Body of pancreas (tissue), 4 donors: ENCODE measurements at places on chromosomes 12 and 14.

GRCh38 chr14:92600318-92601053 lies 86.9 kb downstream of the RIN3 start:
- peak; percentile 10 for DNase-seq
- H3K36me3 ChIP-seq, result no peaks in the 10 kb centered on the region

DNA sequence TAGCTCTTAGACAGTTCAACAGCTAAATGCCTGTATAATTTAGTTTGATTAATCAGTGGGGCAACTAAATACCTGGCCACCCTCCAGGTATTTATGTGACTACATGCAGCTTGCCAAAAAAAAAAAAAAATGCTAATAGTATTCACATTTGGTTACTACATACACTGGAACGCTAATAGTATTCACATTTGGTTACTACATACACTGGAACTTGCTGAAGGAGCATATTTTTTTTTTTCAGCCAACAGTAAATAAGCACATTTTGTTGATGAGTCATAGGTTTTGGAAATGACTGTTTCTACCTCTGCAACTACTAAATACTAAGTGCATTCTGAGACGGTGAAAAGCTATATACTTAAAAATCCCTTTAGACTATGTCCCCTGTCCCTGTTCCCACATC lies 1172.3 kb downstream of the LRFN5 start:
- no peak for DNase-seq
- H3K4me1 ChIP-seq, result no peaks in the 10 kb centered on the region
- H3K27me3 ChIP-seq, result no peaks in the 10 kb centered on the region
- no peaks in the 10 kb centered on the region for H3K36me3 ChIP-seq
- no peak overlapping the region for H3K4me3 ChIP-seq
- H3K27ac ChIP-seq, result no peak overlapping the region

GRCh38 chr12:110102255-110102654 lies 21.9 kb upstream of the IFT81 start:
- no peak overlapping the region for H3K27ac ChIP-seq
- no peaks in the 10 kb centered on the region for H3K27me3 ChIP-seq
- no peaks in the 10 kb centered on the region for H3K36me3 ChIP-seq
- H3K4me3 ChIP-seq, result no peak overlapping the region

DNA sequence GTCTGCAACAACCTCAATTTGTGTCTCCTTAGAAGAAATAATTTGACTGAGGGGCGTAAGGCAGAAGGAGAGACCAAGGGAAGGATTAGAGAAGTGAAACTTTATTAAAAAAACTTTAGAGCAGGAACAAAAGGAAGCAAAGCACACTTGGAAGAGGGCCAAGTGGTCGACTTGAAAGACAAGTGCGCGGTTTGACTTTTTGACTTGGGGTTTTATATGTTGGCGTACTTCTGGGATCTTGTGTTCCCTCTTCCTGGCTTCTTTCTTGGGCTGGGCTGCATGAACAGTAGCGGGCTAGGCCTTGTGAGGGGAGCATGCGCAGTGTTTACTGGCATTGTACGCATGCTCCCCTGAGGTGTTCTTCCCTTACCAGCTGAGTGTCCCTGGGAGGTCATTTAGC lies 369.3 kb upstream of the DCN start:
- H3K4me1 ChIP-seq, result no peaks in the 10 kb centered on the region
- H3K27me3 ChIP-seq, result no peaks in the 10 kb centered on the region
- H3K36me3 ChIP-seq, result no peaks in the 10 kb centered on the region
- no peak overlapping the region for H3K27ac ChIP-seq
- DNase-seq, result peak; percentile 17

DNA sequence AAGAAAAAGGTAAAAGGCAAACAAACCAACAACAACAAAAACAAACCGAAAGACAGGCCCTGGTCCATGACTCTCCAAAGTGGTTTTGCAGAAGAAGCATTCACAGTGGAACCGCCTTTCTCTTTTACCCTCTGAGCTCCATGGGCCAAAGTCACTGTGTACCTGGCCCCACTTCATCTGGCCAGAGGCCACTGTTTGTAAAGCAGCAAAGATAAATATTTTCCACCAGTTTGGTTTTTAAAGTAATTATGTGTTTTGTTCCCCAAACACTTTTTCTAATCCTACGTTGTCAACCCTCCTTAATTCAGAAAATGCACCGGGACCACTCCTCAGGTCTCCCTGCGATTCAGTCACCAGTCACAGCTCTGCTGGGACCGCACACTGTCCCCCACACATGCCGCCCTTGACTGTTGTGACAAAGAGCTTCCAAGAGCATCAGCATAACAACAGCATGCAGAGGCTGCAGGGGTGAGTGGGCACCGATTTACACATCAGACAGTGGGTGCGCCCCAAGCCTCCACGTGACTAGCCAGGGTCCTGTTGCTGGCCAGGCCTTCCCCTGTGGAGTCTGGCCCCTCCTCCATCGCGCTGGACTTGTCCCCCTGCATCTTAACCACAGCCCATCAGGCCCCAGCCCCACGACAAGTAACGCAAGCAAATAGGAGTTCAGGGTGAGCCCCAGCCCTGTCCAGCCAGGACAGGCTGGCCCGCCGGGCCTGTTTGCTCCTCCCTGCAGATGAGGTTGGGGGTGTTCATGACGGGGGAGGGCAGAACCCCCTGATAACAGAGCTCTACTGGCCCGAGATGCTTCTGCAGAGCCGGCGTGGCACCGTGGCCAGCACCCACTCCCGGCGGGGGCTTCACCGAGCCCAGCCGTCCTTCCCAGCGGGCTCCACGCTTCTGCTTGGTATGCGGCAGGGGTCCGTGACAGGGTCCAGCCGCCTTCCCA lies 65.2 kb upstream of the DIO3 start:
- peaks cover 24% of the 10 kb centered on the region for H3K4me1 ChIP-seq
- peak; percentile 71 for DNase-seq
- no peak overlapping the region for H3K4me3 ChIP-seq

- H3K4me1 ChIP-seq, result no peaks in the 10 kb centered on the region
- no peak overlapping the region for H3K27ac ChIP-seq
- H3K27me3 ChIP-seq, result no peaks in the 10 kb centered on the region
- H3K4me3 ChIP-seq, result no peak overlapping the region
- no peaks in the 10 kb centered on the region for H3K36me3 ChIP-seq
Measured at GRCh38 chr12:97046901-97047300, 139.8 kb downstream of the NEDD1 start.

DNA sequence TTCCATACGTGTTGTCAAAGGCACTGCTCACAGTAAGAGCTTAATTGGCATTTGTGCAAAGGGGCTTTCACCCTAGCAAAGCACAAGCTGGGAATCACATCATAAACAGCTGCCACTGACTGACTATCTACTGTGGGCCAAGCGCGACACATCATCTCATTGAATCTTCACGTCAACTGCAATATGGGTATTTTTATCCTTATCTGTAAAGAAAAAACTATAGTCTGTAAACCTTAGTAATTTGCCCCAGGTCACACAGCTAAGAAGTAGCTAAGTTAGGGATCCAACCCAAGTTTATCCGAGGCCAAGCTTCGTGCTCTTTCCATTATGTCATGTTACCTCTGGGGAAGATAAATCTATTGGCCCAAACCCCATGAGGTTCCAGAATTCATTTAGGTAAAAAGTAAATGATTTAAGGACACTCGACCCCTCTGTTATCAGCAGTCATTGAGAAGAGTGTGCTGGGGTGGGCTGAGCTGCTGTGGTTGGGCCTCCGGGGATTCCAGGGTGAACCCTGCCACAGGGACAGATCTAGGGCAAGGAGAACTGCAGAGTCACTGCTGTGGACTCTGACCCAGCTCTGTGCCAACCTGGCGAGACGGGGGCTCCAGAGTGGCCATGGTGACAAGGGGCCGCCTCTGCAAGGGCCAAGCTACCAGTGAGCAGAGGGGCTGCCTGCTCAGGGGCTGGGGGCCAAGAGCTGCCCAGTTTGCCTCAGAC lies 27.6 kb downstream of the NCKAP5L start:
- no peak for DNase-seq
- no peaks in the 10 kb centered on the region for H3K27me3 ChIP-seq
- H3K36me3 ChIP-seq, result no peaks in the 10 kb centered on the region
- no peak overlapping the region for H3K4me3 ChIP-seq
- H3K27ac ChIP-seq, result no peak overlapping the region

DNA sequence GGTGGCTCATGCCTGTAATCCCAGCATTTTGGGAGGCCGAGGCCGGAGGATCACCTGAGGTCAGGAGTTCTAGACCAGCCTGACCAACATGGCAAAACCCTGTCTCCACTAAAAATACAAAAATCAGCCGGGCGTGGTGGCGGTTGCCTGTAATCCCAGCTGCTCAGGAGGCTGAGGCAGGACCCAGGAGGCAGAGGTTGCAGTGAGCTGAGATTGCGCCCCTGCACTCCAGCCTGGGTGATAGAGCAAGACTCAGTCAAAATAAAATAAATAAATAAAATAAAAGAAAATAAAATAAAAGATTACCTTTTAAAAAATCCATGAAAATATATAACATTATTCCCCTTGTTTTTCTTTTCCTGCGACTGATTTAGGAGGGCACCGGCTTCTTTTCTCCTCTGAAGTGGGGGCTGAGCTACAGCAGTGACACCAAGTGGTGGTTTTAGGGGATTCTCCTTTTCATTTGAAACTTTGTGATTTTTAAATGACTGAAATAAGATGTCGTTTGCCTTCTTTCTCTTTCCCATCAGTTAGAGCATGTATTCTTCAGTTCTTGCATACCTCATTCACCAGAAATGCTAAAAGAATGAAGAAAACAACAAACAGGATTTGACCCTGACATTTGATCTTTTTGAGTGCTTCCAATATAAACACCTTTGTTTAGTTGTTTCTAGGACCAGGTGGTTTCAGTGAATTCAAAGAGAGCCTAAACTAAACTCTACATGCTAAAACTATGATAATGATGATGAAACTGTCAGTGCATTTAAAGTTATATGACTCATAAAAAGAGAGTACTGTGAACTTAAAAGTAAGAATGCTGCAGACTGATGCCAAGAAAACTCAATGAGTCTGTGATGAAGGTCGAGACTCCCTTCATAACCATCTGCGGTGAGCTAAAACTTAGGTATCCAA lies 22.6 kb upstream of the PKP2 start:
- H3K4me3 ChIP-seq, result no peak overlapping the region
- no peaks in the 10 kb centered on the region for H3K36me3 ChIP-seq
- no peaks in the 10 kb centered on the region for H3K27me3 ChIP-seq
- H3K27ac ChIP-seq, result no peak overlapping the region
- H3K4me1 ChIP-seq, result no peaks in the 10 kb centered on the region
